ENCODE measurements at places on chromosomes 4 and X. TPM values are rescaled to one million over a fixed set of nuclear protein-coding genes. Genes with fewer than 3 reads are reported as not detected.
A peak's percentile ranks its signal among the peaks of the same experiment; 100 is the strongest.

DNA sequence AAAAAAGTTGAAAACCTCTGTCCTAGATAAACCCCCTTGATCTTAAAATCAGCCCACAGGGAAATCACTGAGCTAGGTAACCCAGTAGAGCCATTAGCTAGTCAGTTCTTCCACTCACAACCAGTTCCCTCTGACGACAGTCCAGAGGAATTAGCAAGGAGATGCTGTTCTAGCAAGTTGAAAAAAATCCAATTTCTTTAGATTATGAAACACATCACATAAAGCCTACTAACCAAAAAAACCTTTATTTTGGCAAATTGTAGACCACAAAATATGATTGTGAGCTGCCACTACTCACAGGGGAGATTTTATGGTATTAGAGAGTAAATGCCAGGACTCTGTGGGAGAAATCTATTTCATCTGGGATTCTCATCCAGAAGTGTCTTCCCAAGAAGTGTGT lies 22.6 kb downstream of the ADAMTS3 start:
- no peaks in the 10 kb centered on the region for H3K27me3 ChIP-seq
- H3K27ac ChIP-seq: no peak overlapping the region

DNA sequence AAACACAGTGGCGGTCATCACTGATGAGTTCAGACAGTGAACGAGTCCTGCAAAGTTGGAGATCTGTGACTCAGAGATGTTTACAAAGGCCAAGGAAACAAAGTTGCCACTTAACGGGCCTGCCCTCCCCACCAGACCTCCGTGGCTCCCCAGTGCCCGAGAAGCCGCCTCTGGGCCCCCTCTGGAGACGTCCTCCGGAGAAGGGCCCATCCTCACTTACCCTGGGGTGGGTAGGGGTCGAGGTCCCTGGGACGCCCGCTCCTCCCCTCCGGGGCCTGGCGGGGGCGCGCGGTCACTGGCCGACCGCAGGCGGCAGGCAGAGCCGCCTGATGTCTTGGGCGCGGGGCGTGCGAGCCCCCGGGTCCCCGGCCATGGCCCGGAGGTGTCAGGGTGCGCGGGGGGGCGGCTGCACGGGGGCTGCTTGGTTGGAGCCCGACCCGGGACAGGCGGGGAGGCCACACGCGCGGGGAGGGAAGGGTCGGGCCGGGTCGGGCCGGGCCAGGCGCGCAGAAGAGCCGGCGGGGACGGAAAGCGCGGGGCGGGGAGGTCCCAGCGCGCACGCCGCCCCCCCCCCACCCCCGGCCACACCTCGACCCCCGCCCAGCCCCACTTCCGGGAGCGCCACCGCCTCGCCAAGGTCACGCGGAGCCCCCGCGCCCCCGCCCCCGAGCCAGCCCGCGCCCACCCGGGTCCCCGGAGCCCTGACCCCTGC lies 529 bp downstream of the DHRSX start:
- peak overlapping the region; percentile 80 for H3K27ac ChIP-seq
- peak; percentile 46 for DNase-seq
- peak overlapping the region; percentile 78 for H3K4me3 ChIP-seq
- no peaks in the 10 kb centered on the region for H3K27me3 ChIP-seq
- peaks cover 23% of the 10 kb centered on the region for H3K4me1 ChIP-seq

- DNase-seq: peak; percentile 23
- no peaks in the 10 kb centered on the region for H3K36me3 ChIP-seq
- H3K27ac ChIP-seq: no peak overlapping the region
- H3K4me1 ChIP-seq: no peaks in the 10 kb centered on the region
- no peaks in the 10 kb centered on the region for H3K27me3 ChIP-seq
Measured at GRCh38 chr4:120881351-120881750, 41.2 kb downstream of the PRDM5 start.

DNA sequence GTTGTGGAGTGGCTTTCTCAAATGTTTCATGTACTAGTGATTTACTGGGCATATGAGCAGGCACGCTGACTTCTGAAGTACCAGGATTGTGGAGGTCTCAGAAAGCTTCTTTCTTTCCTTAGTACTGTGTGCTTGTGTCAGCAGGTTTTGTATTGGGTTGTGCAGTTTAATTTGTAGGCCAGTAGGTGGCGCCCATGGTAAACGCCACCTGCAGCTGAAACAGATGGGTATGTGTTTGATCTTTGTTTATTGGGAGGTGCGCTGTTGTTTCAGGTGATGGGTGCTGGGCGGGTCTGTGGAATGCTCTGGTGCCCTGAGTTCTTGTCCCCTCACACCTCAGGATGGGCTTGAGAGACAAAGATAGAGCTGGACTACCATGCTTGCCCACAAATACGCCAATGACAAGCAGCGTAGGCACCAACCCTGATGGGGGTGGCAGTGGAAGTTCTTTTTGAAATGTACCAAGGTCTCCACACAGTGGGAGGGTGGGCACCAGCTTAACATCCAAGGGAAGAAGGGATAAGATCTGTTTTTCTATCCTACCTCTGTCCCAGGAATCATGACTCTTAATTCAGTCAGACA lies 141.5 kb downstream of the RPS6KA6 start:
- H3K36me3 ChIP-seq: no peaks in the 10 kb centered on the region
- DNase-seq: no peak
- H3K27me3 ChIP-seq: no peaks in the 10 kb centered on the region
- no peaks in the 10 kb centered on the region for H3K4me1 ChIP-seq
- no peak overlapping the region for H3K27ac ChIP-seq
- H3K4me3 ChIP-seq: no peak overlapping the region

- H3K4me1 ChIP-seq: peaks cover 48% of the 10 kb centered on the region
- peak overlapping the region; percentile 79 for H3K4me3 ChIP-seq
- H3K27me3 ChIP-seq: peaks cover 8% of the 10 kb centered on the region
- H3K36me3 ChIP-seq: no peaks in the 10 kb centered on the region
Measured at GRCh38 chr4:7194251-7195140, 2.2 kb downstream of the SORCS2 start.

Gene STPG2
- not detected for total RNA-seq

DNA sequence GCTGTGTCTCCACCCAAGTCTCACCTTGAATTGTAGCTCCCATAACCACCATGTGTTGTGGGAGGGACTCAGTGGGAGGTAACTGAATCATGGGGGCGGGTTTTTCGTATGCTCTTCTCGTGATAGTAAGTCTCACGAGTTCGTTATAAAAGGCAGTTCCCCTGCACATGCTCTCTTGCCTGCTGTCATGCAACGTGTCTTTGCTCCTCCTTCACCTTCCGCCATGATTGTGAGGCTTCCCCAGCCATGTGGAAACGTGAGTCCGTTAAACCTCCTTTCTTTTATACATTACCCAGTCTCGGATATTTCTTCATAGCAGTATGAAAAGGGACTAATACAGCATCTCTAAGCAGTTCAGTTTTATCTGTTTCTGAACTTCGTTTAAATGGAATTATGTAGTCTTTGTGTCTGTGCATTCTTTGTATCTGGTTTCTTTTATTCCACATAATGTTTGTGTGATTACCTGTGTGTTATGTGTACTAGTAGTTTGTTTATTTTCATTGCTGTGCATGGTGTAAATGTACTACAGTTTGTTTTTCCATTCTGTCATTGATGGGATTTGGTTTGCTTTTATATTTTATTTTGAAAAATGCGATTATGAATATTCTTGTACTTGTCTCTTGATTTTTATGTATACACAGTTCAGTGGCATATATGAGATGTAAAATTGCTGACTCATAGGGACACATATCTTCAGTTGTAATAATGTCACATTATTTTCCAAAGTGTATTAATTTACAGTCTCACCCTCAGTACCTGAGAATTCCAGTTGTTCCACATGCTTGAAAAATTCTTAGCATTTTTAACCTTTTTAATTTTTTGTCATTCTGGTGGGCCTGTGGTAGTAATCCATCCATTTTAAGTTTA lies 304.9 kb downstream of the GBA3 start:
- H3K4me1 ChIP-seq: no peaks in the 10 kb centered on the region
- no peak for DNase-seq
- H3K4me3 ChIP-seq: no peak overlapping the region
- H3K27me3 ChIP-seq: no peaks in the 10 kb centered on the region
- no peaks in the 10 kb centered on the region for H3K36me3 ChIP-seq
- no peak overlapping the region for H3K27ac ChIP-seq

Gene XAGE1A
- total RNA-seq: not detected

Data from astrocyte (in vitro differentiated cells and primary cell).